ENCODE measurements at places on chromosomes 16 and 17. TPM values are rescaled to one million over a fixed set of nuclear protein-coding genes. Genes with fewer than 3 reads are reported as not detected.

The GSDMA gene
- total RNA-seq: not detected

The TBC1D3B gene
- total RNA-seq: 3.9 TPM

The EXOC3L1 gene
- 1.3 TPM for total RNA-seq

The PCTP gene
- total RNA-seq: 12.5 TPM

The EMP2 gene
- 22.6 TPM for total RNA-seq

The KRT36 gene
- total RNA-seq: not detected

The NOG gene
- total RNA-seq: 0.35 TPM

The CD79B gene
- 1.5 TPM for total RNA-seq

The TMEM235 gene
- total RNA-seq: not detected

The ABCC12 gene
- not detected for total RNA-seq

The NACA2 gene
- not detected for total RNA-seq

The MYH13 gene
- not detected for total RNA-seq

The SLC43A2 gene
- total RNA-seq: 6.6 TPM

Measured in H1 (cell line).